ENCODE measurements at places on chromosomes 12 and 14.

GRCh38 chr12:106310687-106311086, 8.2 kb downstream of the TCP11L2 start:
- no peak for DNase-seq

DNA sequence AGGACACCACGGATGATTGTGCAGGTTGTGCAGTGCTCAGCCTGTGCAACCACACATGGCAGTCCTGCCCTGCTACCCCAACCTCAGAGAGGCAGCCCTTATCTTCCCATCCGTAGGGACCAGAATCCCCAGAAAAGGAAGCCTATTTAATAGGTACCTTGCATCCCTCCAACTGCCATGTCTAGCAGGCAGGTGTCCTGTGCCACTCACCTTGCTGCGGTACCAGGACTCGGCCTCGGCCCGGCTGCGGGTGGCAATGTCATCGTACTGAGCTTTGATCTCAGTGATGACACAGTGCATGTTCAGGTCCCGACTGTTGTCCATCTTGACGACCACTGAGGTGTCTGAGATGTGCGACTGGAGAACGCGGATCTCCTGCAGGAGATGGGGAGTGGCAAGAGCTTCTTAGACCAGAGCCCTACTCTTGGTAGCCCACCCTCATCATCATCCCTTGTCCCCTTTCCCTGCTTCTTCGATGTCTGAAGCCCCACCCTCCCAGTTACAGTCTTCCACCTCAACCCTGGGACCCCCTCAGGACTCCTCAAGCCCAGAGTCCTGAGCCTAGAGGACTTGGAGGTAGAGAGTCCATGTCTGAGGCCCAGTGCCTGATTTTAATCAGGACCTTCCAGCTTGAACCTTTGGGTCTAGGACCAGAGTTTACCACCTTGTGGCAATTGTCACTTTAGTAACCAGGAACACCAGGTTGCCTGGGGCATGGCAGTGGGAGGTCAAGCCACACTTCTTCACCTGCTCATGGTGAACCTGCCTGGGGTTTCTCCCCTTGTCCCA, 20.5 kb downstream of the KRT7 start:
- DNase-seq = no peak

GRCh38 chr12:92034083-92034482, 111.6 kb downstream of the BTG1 start:
- DNase-seq = no peak

DNA sequence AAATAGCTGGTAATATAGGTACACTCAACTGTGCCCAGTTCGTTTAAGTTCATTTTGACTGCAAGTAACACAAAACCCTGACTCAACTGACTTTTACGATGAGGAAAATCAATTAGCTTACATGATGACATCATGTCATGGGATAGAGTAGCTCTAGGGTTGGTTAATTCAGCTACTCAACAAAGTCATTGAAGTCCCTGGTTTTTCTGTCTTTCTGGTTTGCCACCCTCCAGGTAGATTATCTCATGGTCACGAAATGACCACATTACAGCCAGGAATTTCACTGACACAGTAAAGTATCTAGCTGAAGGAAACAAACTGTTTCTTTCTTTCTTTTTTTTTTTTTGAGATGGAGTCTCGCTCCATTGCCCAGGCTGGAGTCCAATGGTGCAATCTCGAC, 68.5 kb upstream of the FUT8 start:
- no peak for DNase-seq

- DNase-seq = peak; percentile 24
These were observed 36.3 kb downstream of the DAD1 start for GRCh38 chr14:22552827-22553076.

- no peak for DNase-seq
These were observed 57.1 kb downstream of the CCNK start for GRCh38 chr14:99538275-99538674.

DNA sequence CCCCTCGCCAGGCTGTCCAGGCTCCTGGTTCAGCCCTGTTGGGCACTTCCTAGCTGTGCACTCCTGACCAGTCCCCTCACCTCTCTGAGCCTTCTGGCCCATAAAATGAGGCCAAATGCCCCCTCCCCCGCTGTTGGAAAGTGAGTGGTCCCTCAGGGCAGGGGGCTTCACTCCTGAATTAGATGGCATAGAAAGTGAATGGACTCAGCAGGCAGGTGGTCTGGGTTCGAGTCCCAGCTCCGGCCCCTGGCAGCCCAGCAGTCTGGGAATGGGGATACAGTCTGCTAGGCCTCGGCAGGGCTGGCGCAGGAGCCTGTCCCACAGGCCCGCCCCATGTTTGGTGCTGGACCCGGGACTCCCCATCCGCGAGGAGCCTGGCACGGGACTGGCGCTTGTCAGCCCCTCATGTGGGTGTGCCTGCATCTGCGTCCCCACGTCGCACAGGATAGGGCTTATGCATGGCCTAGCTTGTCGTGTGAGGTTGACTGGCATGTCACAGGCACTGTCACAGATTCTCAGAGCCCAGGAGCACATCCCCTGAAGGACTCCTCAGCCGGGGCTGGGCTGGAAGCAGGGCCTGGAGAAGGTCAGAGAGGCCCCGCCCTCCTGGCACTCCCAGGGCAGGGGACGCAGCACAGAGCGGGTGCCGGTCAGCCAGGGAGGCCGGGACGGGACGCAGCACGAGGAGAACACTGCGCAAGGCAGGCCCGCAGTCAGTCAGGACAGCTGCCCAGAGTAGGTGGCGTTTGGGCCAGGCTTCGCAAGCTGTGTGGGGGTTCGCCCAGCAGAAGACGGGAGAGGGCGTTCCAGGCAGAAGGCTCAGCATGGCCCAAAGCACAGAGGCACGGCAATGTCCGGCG, 40.5 kb downstream of the DIO3 start:
- no peak for DNase-seq

GRCh38 chr12:52856787-52857186, 8.0 kb upstream of the KRT78 start:
- no peak for DNase-seq

DNA sequence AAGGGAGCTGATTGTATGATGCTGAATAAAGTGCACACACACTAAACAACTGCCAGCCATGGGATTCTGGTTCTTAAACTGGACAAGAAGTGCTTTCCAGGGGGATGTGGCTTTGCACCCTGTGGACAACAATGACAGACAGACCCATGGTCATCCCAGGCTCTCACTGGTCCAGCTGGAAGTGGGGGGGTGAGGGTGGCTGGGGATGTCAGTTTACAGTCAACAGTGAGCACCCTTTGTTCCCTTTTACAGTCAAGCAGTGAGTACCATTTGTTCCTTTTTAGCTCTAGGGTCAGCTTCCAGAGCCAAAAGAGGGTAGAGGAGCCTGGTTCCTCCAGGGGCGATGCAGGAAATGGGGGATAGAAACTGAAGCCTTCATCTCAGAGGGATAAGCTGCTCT, 100.7 kb downstream of the SMOC1 start:
- DNase-seq = no peak

DNA sequence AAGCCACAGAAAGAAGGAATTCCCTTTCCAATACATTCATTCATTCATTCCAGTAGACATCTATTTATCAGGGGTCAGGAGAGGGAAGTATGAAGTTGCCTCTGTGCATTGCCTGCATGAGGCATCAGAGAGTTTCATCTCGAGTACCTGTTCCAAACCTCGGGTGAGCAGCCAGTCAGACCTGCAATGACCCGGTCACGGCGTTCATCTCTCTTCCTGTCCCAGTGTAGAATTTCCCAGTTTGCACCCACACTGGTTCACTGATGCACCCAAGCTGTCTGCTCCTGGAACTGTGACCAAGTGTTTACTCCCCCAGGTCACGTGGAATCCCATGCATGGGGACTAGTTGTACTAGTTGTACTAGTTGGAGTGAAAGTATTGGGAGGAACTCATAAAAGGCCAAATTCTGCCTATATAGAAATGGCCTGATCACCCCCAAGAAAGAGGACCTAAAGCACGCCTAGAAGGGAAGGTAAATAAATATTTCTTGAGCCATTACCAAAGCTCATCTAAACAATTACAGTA, 22.3 kb upstream of the PRKAB1 start:
- no peak for DNase-seq

DNA sequence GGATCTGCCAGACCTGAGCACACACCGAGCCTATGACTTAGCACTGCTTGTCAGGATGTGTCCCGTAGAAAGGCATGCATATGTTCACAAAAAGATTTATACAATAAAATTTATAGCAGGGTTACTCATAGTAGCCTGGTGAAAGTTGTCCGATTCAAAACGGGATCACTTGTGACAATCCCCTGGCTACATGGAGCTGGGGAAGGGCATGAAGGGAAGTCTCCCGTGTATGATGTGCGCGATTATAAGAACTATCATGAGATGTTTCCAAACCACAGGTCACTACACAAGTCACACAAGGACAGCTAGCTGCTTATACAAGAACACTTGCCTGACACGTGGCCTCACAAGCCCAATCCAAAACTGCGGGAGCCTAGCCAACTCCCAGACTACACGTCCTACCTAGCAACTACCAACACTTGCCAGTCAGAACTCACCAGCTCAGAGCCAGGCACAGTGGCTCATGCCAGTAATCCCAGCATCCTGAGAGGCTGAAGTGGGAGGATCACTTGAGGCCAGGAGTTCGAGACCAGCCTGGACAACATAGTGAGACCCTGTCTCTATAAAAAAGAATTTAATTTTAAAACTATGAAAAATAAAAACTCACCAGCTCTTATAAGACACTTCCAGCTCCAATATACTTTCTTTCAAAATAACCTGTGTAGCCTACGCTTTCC, 7.5 kb upstream of the CDCA4 start:
- DNase-seq = no peak

GRCh38 chr12:66603461-66603860, 75.4 kb downstream of the GRIP1 start:
- no peak for DNase-seq

GRCh38 chr12:16674885-16675284, 68.9 kb upstream of the LMO3 start:
- no peak for DNase-seq

- no peak for DNase-seq
These were observed 819.2 kb downstream of the FSCB start for GRCh38 chr14:43687921-43688320.

- DNase-seq = no peak
These were observed 5.6 kb downstream of the CNIH1 start for GRCh38 chr14:54435500-54435981.

- DNase-seq = peak; percentile 18
These were observed 74.9 kb downstream of the TESC start for GRCh38 chr12:117023998-117024960.

DNA sequence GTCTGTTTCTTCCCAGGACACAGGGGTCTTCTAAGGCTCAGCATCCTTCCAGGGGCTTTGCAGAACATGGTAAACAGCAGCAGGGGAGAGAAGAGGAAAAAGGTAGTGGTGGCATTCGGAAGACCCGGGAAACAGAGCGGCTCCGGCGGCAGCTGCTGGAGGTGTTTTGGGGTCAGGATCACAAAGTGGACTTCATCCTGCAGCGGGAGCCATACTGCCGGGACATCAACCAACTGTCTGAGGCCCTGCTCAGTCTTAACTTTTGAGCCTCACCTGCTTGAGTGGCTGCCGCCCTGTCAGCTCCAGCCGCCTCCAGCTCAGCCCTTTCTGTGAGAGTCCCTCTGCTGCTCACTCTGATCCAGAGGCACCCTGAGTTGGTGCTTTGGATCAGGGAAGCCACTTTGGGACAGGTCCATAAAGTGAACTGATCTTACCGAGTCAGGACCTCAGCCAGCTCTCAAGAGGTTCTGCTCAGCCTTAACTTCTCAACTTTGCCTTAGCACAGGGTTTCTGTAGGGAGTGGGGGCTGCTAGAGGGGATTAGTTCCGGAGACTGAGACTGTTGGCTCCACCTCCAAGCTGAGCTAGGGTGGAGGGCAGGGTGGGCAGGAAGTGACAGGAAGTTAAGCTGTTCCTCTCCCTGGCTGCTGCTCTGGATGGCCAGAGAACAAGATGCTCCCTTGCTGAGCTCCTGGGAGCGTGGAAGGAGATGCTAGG, 5.4 kb downstream of the SDR39U1 start:
- DNase-seq = peak; percentile 55
